Stimulated activated CD8-positive, alpha-beta memory T cell treated with anti-CD3 and anti-CD28 coated beads, Interleukin-12 subunit alpha, Interleukin-12 subunit beta, amount 100 ng/mL, for 4 hours (primary cell): ENCODE measurements at places on chromosomes 6 and 20.

DNA sequence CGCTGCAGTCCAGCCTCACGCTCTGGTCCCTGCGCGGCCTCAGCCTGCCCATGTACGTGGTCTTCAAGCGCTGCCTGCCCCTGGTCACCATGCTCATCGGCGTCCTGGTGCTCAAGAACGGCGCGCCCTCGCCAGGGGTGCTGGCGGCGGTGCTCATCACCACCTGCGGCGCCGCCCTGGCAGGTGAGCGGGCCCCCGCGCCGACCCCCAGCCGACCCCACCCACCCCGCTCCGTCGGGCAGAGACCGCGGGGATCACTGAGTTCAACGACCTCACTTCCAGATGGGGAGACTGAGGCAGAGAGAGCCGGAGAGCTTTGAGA is 545 bp downstream of the SLC35D3 start:
- DNase-seq: no peak

DNA sequence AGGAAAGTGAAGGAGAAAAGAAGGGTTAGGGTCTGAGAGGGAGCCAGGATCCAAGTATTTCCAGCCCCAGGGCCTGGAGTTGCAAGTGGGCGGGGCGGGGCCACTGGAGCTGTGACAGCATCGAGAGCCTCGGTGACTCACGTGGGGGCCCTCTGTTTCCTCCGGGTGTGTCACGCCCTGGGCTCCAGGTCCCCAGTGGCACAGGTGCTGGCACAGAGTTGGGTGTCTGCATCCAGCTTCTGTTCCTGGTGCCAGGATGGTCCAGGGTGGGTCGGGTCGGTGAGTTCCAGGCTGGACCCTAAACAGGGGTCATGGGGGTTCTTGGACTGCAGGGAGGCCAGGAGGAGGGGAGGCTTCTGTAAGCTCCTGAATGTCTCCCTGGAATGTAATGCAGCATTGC is 16.7 kb downstream of the RAET1L start:
- no peak for DNase-seq

DNA sequence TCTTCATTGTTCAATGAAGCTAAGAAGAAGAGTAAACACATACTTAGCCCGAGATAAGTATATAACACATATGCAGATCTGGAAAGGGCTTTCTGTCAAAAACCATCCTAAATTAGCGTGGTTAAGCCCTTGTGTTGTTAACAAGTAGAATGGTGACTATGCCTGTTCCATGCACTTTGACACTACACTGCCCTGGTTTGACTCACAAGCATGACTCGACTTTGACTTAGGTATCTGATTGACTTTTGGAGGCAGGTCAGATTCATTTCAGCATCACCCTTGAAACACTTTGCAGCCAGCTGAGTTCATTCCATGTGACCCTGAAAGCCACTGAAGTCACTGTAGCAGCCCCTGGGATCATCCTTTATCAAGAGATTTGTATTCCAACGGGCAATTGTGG is 239.8 kb downstream of the TBX18 start:
- no peak for DNase-seq

GRCh38 chr6:145838305-145838704 is 23.7 kb upstream of the FBXO30 start:
- no peak for DNase-seq
